BJ (cell line): ENCODE measurements at places on chromosomes 6 and 20. TPM values are rescaled to one million over a fixed set of nuclear protein-coding genes. Genes with fewer than 3 reads are reported as not detected.

The RNF182 gene
- polyA plus RNA-seq: 1.4 and 1.9 TPM in 2 replicates

GRCh38 chr20:11274141-11274594 is 600.4 kb upstream of the JAG1 start:
- no peak for DNase-seq

DNA sequence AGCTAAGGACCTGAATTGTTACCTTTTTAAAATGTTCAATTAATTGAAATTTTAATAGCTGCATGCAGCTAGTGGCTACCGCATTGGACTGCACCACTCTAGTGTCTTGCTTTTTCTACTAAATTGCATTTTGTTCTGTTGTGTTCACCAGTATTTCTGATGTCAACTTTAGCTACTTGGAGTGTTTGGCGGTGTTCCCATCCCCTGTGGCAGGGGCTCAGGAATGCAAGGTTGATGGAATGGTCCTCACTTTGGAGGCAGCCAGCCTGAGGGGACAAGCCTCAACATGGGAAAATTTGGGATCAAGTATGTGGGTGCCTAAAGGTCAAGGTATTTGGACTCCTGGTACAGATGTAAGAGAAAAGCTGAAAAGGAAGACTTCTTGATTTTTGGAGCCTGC is 230.1 kb upstream of the PRND start:
- no peak for DNase-seq

DNA sequence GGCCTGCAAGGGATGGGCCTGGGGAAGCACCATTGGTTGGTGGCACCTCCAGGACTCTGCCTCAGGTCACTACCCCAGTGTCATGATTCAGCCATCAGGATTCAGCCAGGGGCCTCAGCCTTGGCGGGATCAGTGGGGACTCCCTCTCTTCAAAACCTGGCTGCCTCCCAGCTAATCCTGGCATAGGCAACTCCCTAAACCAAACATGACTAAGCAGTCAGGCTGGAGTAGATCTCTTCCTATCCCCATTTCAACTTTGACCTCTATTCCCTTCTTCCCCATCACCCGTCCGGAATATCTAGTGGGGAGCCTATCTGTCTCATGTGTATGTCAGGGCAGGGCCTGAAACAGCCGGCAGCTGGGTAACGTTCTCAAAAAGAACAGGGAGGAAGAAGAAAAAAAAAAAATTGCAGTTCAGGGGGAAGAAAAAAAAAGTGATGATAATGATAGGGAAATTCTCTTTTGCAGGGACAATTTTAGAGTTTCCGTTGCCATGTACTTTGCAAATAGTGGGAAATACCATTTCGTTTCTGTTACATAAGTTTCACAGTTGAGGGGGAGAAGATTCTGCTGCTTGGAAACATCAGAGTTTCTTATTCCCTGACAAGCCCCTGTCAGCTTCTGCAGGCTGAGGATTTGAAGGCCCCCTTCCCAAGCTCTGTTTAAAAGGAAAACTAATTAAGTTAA is 4.1 kb upstream of the PREX1 start:
- no peak for DNase-seq

GRCh38 chr6:119768201-119768600 is 418.6 kb upstream of the MAN1A1 start:
- no peak for DNase-seq

DNA sequence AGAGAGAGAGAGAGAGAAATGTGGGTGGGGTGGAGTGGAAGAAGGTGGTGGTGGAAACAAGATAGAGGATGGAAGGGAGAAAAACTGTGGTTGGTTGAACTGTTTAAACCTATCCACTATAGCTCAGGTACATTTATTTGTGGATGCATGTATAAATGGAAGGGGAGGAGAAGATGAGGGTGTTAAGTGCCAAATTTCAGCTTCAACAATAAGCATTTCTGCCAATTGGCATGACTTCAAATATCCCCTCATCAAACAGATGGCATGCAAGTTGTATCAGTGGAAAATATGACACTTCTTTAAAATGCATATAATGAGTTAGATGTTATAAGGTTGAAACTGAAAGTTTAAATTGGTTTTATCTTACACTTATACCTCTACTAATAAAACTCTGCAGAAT is 216.1 kb downstream of the LMBRD1 start:
- DNase-seq: no peak

DNA sequence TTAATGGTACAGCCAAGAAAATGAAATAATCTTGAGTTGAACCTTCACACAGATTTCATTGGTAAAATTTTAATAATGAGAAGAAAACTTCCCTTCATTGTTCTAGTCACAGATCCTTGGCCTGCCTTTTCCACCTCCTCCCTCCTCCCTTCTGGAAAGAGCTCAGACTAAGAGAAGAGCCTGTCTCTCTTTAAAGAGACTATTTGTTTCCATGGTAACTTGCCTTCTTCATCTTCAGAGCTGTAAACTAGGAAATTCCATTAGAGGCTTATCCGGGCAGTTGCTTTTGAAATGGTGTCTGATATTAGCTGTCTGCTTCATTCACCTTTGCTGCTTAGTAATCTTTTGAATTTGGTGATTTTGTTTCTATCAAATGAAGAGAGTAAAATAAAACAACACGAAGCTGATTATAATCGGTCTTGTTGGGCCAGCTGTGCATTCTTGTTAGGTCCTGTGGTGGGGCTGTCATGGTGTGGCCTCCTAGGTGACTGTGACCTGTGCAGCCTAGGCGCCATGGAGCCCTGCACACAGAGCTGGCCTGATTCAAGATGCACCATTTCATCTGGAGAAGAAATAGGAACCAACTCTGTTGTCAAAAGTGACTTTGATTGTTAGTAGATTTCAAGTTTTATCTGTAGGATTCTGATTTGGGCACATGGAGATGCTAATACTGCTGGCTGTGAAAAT is 96.7 kb downstream of the MAP3K7 start:
- no peak for DNase-seq

DNA sequence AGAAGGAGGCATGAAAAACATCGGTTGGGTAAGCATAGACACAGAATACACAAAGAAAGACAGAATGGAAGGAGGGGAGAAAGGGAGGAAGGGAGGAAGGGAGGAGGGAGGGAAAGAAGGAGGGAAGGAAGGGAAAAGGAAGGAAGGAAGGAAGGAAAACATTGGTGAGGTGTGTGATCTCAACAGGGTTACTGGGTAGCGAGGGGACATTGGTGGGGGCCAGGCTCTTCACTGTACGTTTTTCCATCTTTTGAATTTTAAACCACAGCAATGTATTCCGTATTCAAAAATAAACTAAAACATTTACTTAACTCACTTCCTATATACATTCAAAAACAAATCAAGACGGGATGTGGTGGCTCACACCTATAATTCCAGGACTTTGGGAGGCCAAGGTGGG is 20.7 kb upstream of the BPIFA2 start:
- DNase-seq: no peak

The ULBP2 gene
- polyA plus RNA-seq: 15.1 and 22.8 TPM in 2 replicates

DNA sequence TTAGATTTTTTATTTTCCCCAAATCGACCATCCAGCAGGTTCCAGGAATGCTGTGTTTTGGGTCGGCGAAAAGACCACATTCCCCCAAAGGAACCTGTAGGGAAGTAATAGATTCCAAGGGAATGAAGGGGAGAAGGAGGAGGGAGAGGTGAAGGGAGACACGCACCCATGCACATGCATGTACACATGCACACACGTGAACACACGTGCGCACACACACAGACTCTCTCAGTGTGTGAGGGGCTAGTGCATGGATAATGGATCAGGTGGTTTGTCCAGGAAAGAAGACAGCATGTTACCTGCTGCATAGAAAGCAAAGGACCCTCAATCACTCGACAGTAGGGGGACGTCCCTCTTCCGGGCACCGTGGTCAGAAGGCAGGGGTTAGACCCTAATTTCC is 52.4 kb upstream of the PDE10A start:
- DNase-seq: no peak

DNA sequence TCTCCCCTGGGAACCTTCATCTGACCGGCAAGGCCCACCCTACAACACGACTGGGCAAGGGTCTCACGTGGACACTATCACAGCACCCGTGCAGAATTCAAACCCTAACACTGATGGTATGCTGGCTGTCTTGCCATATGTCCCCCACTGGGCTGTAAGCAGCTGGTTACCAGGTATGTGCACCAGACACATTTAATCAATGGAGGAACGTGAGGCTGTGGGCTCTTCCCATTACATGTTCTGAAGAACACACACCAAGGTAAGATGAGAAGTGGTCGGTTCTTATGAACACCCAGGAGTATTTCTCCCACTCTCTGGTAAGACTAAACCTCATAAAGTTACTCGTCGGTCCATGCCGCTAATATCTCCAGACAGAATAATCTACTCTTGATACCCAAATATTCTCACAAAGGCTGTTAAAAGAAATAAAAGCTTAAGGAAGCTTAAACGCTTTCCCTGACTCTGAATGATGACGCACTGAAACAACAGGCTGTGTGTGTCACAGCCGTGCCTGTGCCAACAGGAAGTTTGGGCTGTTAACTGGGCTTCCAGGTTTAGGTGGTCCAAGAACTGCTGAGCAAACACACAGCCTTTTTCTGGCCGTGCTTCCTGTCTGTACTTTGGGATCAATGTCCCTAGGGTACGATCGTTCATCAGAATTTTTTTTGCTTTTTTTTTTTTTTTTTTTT is 75.3 kb downstream of the SLC23A2 start:
- no peak for DNase-seq

GRCh38 chr6:49515485-49516146 is 15.9 kb downstream of the GLYATL3 start:
- DNase-seq: no peak

The DLL1 gene
- 0.29 and 0.53 TPM in 2 replicates for polyA plus RNA-seq

GRCh38 chr20:58851221-58851968 is 693 bp upstream of the GNAS-AS1 start:
- DNase-seq: no peak

DNA sequence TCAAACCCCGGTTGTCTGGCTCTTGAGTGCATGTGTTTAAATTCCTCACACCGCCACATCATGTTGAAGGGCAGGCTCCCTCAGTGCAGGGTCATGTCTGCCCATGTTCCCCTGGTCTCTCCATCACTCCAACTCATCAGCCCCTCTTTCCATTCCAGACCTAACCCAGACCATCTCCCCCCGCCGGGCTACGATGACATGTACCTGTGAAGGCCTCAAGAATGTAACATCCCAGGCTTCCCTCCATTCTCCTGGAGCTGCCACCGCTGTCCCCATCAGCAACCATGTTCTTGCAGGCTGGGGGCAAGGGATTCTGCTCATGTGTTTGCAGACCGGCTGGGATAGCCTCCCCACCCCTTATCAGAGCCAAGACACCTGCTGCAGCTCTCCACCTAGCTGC is 19.9 kb downstream of the TMEM74B start:
- DNase-seq: no peak

GRCh38 chr6:3176562-3177355 is 19.4 kb upstream of the TUBB2A start:
- no peak for DNase-seq
